GM13976 (cell line): ENCODE measurements at places on chromosomes 1 and 21.

DNA sequence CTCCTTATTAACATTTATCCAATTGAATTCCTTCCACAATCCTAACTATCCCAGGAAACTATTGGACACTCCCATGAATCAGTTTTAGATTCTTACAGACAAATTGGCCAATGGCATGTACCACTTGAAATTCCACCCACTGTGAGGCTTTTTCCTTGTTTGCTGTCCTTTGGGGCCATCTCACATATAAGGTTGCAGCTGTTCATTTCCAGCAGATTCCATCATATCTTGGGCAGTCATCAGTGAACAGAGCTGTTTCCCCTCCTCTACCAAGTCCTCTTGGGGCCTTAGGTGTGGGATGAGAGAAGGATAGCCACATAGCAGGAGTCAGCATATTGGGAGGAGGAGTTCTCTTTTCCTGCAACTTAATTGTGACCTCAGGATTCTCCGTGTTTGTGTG, 109.1 kb downstream of the HHAT start:
- DNase-seq, result no peak

GRCh38 chr1:8344893-8345507, 27.1 kb downstream of the SLC45A1 start:
- no peak for DNase-seq

DNA sequence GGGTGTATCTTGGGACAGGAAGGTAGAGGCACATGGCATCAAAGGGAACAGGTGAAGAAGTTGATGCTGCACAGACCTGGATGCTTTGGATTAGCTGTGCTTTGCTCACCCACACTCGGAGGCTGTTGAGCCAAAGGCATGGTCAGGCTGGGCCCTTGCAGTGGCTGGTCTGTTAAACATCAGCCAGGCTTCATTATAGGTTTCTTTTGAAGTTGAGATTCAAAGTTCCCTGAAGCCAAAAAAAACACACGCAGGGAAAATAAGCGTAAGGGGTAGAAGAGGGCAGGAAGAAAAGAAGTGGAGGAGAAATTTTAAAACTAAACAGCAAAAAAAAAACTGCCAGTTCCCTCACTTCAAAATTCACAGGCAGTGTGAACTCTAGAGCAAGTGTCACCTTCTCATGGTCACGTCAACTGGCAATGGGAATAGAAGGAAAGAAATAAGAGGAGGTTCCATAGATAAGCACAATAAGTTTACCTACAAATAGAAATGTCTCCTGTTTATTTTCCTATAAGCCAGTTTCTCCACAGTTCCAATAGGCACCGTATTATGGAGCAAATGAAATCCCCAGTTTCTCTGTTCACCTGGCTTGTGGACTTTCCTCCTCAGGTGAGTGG, 139.5 kb downstream of the PAPPA2 start:
- DNase-seq, result no peak

DNA sequence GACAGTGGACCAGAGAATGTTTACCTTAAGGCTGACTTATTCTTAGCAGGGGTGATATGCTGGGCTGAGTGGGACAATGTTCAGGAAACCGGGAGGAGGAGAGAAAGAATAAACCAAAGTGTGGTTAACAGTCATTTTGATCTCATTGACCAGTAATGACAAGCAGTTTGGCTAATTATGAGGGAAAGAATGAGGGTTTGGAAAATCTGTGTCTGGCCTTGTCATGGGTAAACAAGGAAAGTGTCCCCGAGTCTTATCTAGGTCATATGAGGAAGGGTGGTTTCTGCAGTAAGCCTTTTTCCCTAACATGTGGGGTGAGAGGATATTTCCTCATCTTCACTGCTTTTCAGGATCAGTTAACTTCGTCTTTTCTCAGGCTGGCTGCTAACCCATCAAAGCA, 155.0 kb downstream of the TPR start:
- no peak for DNase-seq

DNA sequence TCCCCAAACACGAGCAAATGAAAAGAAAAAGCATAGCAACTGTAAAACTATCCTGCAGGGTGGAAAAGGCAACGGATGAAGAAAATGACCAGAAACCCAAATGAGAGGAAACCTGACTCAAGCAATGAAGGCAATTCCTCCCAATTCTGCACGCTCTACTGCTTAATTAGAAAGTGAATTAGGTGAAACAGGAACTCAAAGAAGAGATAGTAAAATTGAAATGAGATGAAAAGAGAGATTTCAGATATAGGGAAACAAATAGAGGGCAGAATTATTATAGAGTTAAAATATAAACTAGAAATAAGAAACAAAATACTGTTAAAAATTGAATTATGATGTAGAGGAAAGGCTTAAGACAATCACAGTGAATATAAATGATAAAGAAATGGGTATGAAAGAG, 27.5 kb upstream of the ITPKB start:
- no peak for DNase-seq

GRCh38 chr21:33264561-33264960, 1.6 kb upstream of the IL10RB start:
- DNase-seq, result no peak

DNA sequence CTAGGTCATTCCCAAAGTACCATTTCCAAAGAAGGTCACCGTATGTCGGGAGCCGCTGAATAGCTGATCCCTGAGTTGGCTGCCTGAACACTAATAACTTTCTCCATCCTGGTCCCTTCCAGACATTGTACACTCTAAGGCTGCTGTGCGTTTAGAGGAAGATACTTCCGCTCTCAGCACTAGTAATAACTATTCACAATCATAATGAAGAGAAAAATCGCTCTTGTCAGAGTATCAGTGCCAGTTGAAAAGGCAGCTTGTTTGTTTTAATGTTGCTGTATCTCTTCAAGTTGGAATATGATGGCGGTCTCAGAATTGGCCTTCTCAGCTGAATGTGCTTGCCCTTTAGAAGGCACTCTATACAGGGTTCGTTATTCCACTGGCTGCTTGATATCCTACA, 43.5 kb downstream of the TGFB2 start:
- no peak for DNase-seq

GRCh38 chr1:19892129-19892528, 9.9 kb downstream of the OTUD3 start:
- no peak for DNase-seq

GRCh38 chr1:4171480-4172450, 271.7 kb upstream of the C1orf174 start:
- peak; percentile 9 for DNase-seq

GRCh38 chr1:157646144-157646543, 48.3 kb upstream of the FCRL4 start:
- DNase-seq, result no peak

DNA sequence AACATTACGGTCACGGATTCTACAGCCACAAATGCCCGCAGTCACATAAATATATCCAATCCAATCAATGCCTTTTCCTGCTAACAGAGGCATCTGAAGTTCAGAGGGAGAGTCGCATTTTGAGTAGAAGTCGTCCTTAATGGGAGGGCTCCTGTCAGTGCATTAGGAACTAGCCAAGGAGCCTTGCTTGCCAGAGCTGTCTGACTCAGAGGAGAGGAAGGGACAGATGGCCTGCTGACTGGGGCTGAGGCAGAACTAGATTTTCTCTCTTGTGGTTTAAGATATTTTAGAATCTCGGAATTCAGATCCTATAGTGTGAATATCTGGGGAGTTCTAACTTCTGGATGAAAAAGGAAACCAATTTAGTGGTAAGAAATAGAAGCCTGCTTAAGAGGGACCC, 10.6 kb downstream of the XKR8 start:
- no peak for DNase-seq

- no peak for DNase-seq
These were observed 425.1 kb downstream of the SETD4 start for GRCh38 chr21:35635261-35635660.

GRCh38 chr21:44579833-44580144, 615 bp downstream of the KRTAP10-5 start:
- DNase-seq, result no peak

- no peak for DNase-seq
These were observed 14.2 kb upstream of the CYP4B1 start for GRCh38 chr1:46784666-46785065.

DNA sequence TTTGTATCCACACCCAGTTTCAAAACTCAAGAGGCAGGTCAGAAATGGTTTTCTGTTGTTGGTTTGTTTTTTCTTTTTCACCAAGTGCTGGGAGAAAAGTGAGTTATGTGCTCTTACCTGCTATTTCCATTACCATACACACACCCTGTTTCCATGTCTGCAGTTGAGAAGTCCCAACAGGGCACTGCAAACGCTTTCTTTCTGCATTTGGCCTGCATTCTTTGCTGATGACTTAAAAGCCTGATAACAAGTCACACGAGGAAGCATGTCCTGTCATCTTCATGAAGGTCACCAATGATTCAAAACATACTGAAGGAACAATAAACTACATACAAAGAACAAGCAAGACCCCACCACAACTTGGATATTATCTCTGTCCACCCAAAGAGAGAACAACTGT, 24.8 kb upstream of the KCNE1 start:
- no peak for DNase-seq

DNA sequence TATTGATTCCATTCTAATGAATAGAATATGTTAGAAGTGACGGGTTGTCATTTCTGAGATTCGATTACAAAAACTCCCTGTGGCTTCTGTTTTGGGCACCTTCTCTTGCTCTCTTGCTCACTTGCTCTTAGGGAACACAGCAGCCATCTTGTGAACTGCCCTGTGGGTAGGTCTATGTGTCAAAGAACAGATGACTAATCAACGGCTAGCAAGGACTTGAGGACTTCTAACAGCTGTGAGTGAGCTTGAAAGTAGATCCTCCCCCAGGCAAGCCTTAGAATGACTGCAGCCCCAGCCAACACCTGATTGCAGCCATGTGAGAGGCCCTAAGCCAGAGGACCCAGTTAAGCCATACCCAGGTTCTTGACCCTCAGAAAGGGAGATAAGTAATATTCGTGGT, 49.3 kb downstream of the AZIN2 start:
- DNase-seq, result peak; percentile 57

- DNase-seq, result peak; percentile 43
These were observed 106.5 kb downstream of the HLCS start for GRCh38 chr21:36859744-36860501.

DNA sequence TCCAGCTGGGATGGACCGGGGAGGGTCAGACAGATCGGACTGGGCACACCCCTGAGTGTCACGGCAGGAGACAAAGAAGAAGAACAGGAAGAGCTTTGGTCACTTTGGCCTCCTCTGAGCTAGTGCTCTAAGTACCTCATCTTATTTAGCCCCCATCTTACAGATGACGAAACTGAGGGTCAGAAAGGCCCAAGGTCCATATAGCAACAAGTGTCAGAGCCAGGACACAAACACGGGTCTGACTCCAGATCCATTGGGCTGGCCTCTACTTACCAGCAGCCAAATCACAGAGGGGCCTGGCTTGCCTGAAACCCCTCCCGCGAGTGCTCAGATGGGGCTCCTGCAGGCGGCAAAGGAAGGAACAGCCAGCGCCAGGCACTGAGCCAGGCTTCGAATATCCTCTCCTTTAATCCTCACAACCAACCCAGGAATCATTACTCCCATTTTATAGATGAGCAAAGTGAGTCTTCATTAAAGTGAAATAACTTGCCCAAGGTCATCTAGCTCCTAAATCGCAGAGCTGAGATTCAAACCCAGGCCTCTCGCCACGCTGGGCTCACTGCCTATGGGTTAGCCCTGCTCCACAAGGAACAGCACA, 25.7 kb upstream of the SELENON start:
- DNase-seq, result no peak

DNA sequence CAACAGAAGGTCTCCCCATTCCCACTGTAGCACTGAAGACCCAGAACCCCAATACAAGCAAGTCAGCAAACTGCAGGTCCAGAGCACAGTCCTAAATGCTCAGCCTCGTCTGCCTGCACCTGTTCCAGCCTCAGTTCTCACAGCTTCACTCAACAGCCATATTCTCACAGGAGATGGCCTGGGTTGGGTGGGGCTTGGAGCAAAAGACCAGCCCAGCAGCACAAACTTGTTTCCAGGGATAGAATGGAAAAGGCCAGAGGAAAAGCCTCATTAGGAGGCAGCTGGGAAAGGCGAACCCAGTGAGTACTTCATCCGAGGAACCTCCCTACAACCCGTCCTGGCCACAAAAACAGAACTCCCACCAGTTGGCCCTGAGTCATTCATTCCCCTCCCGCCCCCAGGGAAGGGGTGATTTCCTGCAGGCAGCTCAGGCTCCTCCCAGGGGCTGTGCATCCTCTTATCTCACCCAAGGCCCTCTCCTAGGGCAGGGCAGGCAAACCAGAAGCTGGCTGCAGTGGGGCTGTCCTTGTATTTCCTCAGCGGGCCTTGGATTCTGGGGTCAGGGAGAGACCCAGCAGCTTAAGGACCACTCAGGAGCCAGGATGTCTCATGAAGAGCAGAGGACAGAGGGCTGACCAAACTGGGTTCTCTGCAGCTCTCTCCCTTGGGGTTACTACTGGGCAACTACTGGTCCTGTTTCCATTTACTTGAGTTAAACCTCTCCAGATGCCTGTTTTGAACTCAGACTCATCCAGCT, 7.4 kb upstream of the MPL start:
- peak; percentile 80 for DNase-seq

DNA sequence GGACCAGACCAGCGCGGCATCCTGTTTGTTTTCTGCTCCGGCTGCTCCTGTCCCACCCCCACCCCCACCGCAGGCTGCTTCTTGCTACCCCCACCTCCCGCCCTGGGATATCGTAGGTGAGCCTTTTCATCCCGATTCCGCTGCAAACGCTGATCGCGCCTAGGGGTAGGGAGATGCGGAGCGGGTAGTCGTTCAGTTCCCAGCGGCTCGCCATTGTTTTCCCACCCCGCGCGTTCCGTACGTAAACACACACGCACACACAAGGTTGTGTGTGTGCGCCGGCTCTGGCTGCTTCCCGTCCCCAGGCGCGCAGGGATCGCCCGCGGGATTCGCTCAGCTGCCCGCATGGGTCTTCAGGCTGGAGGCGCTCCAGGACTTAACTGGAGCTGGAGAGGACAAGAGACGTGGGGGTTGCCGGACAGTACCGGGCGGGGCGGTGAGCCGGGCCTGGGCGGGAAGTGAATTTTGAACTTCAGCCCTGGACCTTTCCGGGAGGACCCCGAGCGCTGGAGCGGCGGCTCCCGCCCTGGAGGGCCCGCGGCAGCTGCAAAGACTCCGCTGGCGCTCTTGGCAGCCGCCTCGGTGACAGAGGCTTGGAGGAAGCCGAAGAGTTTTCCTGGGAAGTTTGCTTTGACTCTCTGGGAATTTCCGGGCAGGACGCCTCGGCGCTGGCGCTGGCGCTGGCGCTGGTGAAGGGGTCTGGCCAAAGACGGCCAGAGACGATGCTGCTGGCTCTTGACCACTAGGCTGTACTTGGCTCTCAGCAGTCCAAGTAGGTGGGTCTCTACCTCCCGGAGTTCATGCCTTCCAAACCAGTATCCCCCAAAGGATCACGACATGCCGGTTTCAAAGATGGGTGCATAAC, 1.6 kb downstream of the SOX13 start:
- DNase-seq, result no peak

GRCh38 chr21:45939521-45940045, 42.0 kb upstream of the COL6A1 start:
- DNase-seq, result no peak

DNA sequence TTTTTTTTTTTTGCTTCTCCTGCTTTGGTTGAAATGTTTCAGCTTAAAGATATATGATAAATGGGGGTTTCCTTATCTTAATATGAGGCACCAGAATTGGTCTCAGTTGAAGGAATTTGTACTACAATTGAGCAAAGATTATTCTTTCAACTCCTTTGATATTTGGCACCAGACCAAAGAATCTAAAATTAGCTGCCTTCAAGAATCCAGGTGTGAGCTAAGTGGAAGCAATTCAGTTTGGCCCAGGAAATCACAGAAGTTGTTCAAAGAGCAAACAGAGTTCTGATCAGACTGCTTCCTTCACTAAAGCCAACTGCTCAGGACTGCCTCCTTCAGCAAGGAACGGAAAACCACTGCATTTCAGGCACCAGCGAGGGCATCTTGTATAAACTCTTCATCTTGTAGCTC, 68.3 kb upstream of the BCAR3 start:
- DNase-seq, result peak; percentile 42
